ENCODE measurements at places on chromosomes 2 and 18.

- no peak for DNase-seq
These were observed 81.2 kb downstream of the GATA6 start for GRCh38 chr18:22250591-22250996.

DNA sequence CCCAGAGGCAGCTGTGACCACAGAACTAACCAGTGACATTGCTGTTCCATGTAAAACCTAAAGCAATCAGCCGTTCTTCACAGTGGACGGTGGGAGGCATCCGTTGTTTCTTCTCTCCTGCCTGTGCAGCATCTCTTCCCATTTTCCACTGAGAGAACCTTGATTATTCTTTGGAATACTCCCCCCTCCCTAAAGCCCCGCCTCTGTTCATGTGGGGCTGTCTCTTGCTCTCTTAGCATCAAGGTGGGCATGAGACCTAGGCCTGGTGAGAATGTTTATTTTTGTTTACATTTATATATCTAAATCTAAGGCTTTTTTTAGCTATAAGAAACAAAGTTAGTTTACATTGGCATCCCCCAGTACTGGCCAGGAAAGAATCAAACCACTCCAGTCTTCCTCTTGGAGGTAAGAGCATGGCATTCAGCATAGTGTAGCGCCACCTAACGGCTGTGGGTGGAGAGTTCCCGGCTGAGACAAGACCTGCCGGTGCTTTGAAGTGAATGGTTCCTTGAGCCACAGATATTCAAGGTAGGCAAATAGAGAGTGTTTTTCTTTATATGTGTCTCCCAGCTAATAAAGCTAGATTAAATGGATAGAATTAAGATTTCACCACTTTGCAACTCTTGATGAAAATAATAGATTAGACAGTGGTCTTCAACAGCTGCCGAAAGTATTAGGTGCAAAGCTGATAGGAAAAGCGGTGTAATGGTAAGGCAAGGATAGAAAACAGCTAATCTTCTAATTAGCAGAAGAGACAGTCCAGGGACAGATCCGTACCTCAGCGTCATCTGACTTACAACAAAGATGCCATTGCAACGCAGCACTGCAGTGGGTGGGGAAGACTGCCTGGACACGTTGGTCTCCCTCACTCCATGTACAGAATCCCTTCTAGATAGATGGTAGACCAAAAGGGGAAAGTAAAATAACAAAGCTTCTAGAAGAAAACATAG lies 219.6 kb upstream of the RAB12 start:
- no peak for DNase-seq

DNA sequence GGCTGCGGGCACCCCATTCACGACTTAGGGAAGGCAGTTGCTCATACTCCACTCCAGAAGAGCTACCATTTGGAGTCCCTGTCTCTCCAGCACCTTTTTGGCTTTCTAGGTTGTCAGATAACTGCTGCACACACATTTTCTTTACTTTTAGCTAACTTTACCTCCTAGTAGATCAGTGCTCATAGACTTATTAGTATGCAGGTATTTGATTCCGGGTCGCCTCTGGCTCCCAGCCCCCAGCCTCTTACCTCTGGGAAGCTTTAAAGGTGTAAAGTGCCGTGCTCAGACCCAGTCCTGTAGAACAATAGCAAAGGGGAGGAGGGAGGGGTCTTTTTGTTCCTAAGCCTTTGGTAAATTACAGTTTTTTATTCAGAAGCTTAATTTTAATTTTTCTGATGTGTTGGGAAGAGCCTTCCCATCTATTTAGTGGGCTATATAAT lies 102.9 kb downstream of the SPTBN1 start:
- DNase-seq, result no peak

DNA sequence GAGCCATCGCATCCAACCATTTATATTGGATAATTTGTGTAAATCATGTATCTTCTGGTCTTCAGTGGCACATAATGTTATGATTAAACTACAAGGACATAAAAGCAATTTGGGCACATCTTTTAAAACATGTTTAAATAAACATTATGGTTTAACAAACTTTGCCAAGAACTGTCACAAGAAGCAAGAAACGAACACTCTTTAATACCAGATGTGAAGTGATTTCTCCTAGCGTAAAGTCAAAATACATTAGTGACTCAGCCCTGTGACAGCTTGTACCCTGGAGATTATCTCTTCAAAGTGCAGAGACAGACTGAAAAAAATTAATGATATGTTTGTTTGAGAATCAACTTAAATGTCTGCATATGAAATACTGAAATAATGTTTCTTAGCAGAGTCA lies 39.9 kb downstream of the DSEL start:
- DNase-seq, result no peak

GRCh38 chr18:8609659-8610458 lies 622 bp downstream of the RAB12 start:
- peak; percentile 32 for DNase-seq

GRCh38 chr2:155442755-155443372 lies 744.4 kb downstream of the KCNJ3 start:
- DNase-seq, result no peak

- DNase-seq, result no peak
These were observed 8.0 kb downstream of the PKDCC start for GRCh38 chr2:42055573-42056514.

DNA sequence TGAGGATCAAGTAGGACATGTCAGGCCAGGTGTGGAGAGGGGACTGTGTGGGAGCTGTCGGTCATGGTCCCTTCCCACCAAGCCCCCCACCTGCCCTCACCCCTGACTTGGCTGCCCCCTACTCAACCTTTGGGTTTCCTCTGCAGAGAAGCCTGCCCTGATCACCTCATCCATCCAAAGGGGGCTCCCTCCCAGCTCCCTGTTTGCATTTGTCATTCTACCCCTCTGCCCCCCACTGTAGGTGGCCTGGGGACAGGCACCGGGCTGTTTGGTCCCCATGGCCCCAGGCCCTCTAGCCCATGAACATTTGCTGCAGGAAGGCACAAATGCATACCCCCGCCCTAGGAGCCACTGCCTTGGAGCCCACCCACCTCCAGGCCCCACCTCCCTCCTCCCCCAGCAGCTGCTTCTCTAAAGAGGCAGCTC lies 115.0 kb downstream of the SMAD7 start:
- DNase-seq, result peak; percentile 16

GRCh38 chr2:46196871-46197462 lies 100.2 kb upstream of the EPAS1 start:
- DNase-seq, result no peak

DNA sequence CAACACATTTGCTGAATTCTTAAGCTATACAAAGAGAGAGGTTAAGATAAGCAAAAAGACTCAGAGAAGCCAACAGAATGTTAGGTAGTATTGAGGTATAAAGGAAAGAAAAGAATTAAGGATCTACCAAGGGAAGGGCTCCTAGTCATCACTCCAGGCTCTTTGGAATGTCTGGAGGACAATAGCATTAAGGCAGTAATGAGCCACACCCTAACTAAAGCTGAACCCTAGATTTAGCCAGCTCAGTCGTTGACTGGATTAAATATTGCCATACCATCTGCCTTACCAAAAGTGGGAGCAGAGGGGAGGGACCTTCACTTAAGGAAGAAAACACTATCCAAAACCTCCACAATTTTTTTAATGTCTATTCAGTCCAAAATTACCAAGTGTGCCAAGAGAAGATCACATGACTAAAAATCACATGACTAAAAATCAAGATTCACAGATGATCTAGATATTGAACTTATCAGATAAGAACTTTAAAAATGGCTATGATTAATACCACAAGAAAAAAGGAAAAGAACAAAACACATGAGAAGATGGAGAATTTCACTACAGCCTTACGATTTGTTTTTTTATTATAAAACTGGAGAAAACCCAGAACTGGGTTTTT lies 59.7 kb downstream of the EXOC6B start:
- no peak for DNase-seq

DNA sequence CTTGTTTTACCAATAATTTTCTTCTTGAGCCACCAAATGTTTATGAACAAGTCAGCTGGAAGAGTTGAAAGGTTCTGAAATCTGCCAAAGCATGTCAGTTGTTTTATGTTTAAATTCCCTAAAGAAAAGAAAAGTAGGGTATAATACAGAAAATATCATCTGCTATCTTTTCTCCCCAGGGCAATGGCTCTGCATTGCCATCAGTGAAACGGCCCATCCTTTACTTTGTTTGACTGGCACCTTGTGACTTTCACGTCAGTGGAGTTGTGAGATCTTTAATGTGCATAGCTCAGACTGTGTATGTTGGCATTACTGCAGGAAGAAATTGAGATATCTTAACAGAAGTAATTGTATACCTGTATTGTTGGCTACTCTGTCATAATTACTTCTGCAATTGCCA lies 239.9 kb downstream of the THSD7B start:
- DNase-seq, result no peak

DNA sequence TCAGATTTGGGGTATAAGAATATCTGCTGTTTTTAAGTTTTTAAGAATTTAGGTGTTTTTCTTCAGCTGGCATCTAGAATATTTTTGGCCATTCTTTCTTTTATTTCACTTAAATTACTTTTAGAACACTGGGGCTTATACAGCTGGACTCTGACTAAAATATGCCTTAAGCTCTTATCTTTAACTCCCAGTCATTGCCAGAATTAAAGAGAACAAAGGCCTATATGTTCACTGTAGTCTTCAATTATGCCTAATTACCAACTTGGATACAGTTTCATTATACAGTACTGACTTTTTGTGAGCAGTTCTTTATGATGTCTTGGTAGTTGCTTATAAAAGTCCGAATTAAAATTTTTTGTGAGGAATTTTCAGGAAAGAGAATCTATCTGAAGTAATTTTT lies 192.8 kb downstream of the ZNF407 start:
- DNase-seq, result no peak

DNA sequence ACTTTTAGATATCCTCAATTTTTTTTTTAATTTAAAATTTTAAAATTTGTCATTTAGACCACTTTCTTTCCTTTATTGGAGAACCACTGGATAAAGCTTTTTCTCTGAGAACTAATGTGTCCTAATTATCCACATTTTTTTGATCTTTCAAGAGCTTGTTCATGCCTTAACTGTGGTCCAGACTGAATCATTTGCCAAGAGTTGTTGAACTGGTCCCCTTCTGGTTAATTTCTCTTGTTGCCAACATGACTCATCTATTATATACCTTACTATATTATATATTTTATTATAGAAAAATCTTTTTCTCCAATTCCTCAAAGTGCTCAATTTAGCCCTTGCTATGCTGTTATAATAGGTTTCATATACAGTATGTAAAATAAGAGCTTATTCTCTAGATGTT lies 53.1 kb upstream of the TMEM87B start:
- no peak for DNase-seq

- DNase-seq, result no peak
These were observed 78.2 kb downstream of the TCF4 start for GRCh38 chr18:55509631-55510324.

DNA sequence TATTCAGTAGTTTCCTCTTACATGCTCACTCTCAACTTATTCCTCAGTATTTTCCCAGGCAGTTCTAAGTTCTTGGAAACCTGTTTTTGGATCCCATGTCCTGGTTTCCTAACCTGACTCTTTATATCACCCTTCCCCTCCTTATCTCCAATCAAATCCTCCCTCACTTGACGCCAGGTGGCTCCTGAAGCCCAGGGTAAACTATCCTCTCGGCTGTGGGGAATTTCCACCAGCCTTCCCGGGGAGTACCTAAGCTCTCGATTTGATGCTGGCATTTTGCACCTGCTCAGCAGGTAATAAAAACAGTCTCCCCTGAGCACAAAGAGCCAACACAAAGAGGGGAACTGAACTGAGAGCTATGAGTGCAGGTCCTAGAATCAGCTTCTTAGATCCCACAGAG lies 538.0 kb downstream of the SLC4A3 start:
- DNase-seq, result no peak

- peak; percentile 38 for DNase-seq
These were observed 132.8 kb downstream of the TPO start for GRCh38 chr2:1546023-1546591.

DNA sequence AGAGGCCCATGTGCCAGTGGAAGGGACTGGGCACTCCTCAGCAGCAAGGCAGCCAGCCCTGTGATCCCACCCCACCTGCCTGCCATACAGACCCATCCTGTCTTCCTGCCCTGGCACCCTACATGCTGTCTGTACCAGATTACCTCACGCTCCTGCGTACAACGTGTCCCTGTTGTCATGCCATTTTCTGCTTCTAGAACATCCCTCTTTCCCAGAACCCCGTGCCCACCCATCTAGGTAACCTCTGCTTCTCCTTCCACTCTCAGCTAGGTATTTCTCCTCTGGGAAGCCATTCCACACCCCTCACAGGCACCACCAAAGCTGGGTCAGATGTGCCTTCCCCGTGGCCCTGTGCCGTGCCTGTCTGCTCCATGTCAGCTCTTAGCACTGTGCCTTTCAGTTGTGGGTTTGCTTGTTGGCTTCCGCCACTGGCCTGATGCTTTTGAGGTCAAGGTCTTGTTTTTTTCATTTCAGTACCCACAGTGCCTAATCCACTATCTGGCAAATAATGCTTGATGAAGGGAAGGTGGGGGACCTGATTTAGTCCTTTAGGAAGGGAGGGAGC lies 71.7 kb upstream of the ALPP start:
- DNase-seq, result no peak

GRCh38 chr2:14941151-14941631 lies 308.7 kb downstream of the LRATD1 start:
- no peak for DNase-seq

- DNase-seq, result no peak
These were observed 37.2 kb downstream of the MCFD2 start for GRCh38 chr2:46878240-46878877.

- DNase-seq, result no peak
These were observed 29.3 kb downstream of the PIEZO2 start for GRCh38 chr18:11119959-11120587.

DNA sequence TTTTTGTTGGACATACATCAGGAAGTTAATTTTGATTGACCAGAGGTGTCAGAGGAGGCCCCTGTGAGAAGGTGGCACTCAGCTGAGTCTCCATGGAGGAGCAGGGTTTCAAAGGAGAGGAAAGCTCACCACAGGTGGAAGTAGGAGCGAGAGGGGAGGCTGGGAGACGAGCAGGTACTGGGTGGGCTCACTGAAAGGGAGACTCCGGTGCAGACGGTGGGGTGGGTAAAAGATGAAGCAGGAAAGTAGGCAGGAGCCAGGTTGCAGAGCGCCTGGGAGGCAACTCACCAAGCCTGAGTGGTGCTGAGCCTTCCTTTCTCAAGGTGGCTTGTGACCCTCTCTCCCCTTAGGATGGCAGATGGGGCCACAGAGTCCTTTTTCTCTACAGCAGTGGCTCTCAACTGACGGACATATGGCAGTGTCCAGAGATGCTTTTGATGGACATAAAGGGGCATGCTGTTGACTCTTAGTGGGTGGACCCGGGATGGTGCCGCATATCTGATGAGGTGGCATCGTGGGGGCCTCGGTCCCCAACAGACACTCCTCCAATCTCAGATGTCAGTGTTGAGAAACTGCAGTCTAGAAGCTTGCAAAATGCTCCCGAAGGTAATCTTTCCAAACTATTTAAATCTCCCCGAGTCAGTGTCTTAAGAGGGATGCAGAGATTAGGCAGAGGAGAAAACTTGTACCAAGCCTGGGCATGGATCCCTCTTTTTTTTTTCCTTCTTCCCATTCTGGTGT lies 64.0 kb downstream of the LPIN1 start:
- no peak for DNase-seq

- DNase-seq, result no peak
These were observed 114.0 kb upstream of the GLS start for GRCh38 chr2:190766595-190766994.

- DNase-seq, result no peak
These were observed 86.4 kb upstream of the MAP4K3 start for GRCh38 chr2:39523308-39524044.

- peak; percentile 39 for DNase-seq
These were observed 19.4 kb upstream of the NCL start for GRCh38 chr2:231483398-231484329.

All from activated T-cell treated with anti-CD3 and anti-CD28 coated beads, Interleukin-2, amount 50 U/mL, for 1 hour (primary cell).